ENCODE measurements at places on chromosomes 2 and 18.

DNA sequence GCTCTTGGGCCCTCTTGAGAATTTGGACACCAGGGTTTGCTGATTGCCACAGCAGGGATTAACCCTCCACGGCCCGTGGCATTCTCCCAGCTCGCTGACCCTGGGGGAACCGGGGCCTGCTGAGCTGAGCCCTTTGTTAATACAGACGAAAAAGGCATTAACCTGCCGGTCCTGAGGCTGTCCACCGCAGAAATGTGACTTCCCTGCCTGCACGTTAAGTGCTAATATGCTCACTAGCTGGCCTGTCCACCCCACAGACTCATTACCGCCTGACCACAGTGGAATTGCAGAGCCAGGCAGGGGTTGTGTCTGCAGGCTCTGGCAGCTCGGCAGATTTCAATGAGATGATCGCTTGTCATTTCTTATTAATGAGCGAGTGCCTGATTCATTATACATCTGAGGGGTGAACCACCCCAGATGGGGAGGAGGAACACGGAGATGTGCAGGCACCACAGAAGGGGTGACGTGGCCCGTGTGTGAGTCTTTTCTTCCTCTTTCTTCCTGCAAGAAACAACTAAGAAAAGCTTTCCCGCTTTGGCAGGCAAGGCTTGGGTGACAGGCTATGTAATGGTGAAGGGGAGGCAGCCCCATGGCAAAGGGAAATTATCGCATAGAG lies 126.0 kb downstream of the GLI2 start:
- DNase-seq = no peak

GRCh38 chr2:168448980-168449379 lies 7.1 kb upstream of the CERS6 start:
- no peak for DNase-seq

DNA sequence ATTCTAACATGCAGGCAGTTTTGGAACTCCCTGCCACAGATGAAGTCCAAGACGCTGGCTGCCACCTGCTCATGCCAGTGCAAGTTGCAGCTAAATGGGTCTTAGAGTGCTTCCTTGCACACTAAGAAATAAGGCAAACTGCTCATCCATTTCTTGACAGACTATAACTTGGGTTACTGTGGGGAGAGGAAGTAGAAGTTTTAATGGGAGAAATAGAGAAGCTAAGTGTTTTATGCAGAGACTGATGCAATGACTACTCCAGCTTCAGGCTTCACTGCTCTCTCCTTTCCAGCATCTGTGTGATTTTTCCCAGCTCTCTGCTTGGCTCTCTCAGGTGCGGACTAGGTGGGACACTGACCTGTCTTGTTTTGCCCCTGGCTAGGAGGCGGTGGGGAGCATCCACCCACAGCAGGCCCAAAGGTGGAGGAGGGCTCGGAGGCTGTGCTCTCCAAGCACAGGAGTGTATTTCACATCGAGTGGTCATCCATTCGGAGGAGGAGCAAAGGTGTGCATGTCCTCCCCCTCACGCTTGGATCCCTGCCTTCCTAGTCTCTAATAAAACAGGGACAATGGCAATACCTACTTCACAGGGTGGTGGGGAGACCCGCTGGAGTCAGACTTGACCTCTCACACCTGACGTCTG lies 48.2 kb downstream of the SLC14A2 start:
- no peak for DNase-seq

- DNase-seq = no peak
Observed at GRCh38 chr2:29053223-29053622, 21.1 kb downstream of the PCARE start.

DNA sequence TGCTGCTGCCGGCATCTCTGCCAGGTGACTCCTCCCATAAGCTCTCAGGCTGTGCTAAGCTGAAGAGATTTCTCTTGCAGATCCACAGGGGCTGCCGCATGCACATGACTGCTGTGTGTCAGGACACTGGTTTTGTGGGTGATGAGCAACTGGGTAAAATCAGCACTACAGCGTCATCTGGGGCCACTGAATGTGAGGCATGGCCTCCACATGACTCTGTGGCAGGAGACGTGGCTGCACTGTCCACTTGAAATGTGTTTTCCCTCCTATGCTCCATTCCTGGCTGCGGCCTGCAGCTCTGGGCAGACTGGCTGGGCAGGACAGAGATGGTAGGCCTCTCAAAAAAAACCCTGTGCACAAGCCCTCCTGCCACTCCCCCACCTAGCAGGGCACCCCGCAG lies 63.6 kb downstream of the MARCO start:
- no peak for DNase-seq

- no peak for DNase-seq
Observed at GRCh38 chr2:189555232-189555631, 25.4 kb downstream of the SLC40A1 start.

DNA sequence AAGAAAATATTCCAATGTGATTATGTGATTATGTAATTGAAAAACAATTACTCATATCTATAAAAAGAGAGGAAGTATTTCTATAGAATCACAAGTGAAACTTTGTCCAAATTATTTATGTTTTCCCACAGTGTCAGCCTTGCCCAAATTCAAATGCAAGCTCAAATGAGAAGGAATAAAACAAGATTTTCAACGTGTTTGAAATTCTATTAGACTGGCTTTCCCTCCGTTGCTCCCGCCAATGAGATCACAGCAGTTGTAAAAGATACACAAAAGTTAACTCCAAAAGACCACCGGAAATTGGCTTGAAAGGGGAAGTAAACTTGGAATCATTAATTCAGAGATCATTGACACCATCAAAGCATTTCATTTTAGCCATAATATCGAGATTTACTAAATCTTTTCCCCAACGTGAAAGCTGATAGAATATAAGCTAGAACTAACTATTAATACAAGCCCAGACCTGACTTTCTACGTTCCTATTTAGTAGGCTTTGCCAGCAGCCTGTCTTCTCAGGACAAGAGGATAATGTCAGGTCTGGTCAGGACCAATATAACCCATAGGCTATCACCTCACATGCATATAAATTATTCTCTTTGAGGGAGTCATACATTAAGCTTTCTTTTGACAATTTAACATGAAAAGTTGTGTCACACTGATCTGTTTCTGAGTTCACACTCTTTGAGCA lies 222.6 kb upstream of the CHAC2 start:
- DNase-seq = no peak

GRCh38 chr2:173590276-173590861 lies 235.7 kb downstream of the CDCA7 start:
- no peak for DNase-seq

DNA sequence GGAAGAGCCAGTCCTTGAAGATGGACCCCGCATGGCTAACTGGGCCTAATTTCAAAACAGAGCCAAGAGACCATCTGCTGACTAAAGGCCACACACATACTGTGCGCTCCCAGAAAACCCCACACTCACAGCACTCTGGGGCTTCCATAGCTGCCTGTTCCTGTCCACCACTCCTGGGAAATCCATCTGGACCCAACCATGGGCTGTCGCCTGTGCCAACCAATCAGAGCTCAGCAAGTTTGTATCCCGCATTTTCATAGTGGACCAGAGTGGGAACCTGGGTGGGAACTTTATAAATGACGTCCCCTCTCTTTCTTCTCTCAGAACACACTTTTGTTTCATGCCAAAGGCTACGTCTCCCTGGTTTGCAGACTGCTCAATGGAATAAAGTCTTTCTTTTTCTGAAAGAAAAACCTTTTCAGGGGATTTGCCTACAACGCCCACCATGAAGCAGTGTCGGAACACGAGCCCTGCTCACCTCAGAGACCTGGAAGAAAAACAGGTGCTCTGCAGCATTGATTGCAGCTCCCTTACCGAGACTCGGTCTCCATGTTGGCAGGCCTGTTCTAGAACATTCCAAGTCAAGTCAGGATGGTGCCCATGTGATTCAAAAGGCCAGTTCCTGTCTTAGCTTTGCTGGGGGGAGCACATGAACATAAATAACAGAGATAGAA lies 137.2 kb upstream of the GPC1 start:
- no peak for DNase-seq

DNA sequence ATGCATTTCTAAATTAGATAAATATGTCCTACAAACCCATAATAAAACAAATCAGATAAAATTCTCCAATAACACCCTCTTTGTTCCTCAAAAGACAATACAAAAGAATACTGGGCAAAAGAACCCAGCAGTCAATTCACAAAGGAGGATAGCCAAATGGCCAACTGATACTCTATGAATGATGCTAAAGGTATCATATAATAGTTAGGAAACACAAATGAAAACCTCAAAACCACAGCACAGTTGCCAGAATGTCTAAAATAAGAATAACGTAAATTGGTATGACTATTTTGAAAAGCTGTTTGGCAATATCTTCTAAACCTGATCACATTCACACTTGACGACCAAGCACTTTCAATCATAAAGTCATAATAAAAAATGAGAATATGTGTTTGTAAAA lies 315.4 kb downstream of the CDH7 start:
- DNase-seq = no peak

DNA sequence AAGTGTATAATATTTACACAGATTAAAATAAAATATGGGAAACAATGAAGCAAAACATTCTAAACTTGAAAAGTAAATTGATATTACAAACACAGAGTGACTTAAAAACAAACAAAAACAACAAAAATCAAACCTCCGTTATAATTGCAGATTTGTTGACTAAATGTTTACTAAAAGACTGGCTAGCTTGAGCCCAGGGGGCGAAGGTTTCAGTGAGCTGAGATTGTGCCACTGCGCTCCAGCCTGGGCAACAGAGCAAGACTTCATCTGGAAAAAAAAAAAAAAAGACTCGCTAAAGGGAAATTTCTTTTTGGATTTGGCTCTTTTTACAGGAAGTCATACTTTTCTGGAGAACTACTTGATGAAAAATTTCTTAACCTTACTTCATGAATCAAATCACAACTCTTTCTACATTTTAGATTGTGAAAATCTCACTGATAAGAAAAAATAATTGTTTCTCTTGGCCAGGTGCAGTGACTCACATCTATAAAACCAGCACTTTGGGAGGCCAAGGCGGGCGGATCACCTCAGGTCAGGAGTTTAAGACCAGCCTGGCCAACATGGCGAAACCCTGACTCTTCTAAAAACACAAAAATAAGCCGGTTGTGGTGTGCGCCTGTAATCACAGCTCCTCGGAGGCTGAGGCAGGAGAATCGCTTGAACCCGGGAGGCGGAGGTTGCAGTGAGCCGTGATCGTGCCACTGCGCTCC lies 9.7 kb downstream of the TFPI start:
- no peak for DNase-seq

GRCh38 chr2:30730736-30731647 lies 76.3 kb downstream of the CAPN13 start:
- no peak for DNase-seq

DNA sequence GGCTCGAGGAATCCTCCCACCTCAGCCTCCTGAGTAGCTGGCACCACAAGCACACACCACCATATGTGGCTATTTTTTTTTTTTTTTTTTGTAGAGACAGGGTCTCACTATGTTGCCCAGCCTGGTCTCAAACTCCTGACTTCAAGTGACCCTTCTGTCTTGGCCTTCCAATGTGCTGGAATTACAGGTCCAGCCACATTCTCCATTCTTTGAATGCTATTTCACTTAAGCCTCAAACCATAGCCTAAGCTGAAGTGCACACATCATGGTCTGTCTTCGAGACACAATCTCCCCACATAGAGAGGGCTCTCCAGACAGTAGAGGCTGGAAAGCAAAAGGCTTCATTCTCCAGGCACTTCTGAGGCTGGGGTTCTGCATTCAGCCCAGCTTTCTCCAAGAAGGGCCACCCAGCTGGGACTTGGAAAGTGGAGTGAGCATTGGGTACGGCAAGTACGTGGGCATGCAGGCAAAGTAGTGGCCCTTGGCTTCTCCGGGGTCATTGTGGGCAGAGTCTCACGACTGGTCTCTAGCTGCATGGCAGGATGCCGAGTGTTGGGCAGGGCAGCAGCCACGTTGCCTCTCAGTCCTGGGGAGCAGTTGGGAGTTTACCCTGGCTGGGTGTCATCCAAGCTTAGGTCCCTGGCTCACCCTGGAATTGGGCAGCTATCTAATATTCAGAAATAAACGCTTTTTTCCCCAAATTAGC lies 78.2 kb upstream of the SMAD7 start:
- no peak for DNase-seq
